ENCODE measurements at places on chromosomes 6 and 20.

DNA sequence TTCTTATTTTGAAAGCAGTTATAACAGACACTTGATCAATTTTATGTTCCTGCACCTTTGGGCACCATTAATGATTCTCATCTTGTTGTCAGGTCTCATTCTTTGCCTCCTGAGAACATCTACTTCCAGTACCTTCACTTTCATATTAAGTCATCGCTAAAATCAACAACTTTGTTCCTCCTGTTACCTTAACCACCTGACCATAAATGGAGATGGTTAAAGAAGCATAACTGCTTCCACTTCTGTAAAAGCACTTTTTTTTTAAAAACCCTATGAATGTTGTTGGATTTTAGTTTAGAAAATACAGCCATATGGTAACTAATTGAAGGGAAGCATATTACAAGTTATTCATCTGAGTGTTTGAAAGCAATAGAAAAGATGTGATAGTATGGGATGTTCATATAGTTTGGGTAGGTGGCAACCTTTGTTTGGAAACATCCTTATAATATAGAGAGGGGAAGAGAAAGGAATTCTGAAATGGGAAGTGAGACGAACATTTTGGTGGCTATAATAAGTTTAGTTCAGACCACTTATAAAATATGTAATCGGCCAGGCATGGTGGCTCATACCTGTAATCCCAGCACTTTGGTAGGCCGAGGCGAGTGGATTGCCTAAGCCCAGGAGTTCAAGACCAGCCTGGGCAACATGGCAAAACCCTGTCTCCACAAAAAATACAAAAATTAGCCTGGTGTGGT is 53.9 kb downstream of the AFG1L start:
- no peak for DNase-seq

GRCh38 chr20:25250508-25250907 is 2.6 kb downstream of the PYGB start:
- DNase-seq: no peak

- no peak for DNase-seq
These were observed 1.1 kb upstream of the FGD2 start for GRCh38 chr6:37004044-37004980.

GRCh38 chr20:49516916-49517804 is 34.7 kb upstream of the KCNB1 start:
- DNase-seq: no peak

- no peak for DNase-seq
These were observed 195.9 kb upstream of the SULF2 start for GRCh38 chr20:47981222-47981621.

DNA sequence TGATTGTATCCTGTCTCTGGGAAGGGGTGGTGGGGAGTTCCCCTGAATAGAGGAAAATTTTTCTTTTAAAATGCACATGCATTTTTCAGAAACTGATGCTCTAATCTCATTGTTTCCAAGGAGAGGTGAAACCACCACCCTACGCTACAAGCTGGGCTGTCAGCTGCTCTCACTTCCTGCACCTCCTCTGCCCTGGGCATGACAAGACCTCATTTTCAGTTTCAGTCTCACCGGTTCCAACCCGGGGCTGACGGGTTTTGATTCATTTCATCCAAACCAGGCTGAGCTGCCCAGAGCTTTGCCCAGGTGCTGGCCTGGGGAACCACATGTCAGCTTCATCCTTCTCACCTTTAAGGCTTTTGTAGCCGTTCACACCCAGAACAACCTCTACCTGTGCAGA is 99.7 kb downstream of the EYA2 start:
- no peak for DNase-seq

- DNase-seq: no peak
These were observed 24.9 kb upstream of the NT5E start for GRCh38 chr6:85424981-85425380.

- DNase-seq: no peak
These were observed 208.9 kb downstream of the KIF16B start for GRCh38 chr20:16364320-16364687.

GRCh38 chr20:15882553-15882952 is 690.7 kb downstream of the KIF16B start:
- DNase-seq: no peak

GRCh38 chr6:45148711-45149341 is 179.3 kb upstream of the RUNX2 start:
- DNase-seq: peak; percentile 40

GRCh38 chr6:21611485-21611884 is 17.9 kb downstream of the SOX4 start:
- DNase-seq: no peak

DNA sequence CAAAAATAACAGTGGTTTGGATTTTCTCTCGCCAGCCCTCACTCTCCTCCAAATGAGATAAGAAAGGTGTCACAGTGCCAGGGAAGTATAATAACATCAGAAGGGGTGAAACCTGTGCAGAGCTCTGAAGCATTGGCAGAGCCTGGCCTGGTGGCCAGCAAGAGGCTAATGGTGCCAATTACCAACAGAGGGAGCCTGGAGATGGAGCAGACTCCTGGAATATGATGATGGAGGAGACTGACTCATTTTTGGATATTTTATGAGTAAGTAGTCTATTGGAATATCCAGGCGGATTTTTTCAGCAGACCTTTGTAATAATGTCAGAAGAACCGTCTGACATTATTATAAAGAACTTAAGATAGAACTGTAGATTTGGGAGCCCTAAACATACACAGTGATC is 442.6 kb upstream of the MARCKS start:
- DNase-seq: peak; percentile 52

GRCh38 chr20:5841522-5841921 is 91.3 kb downstream of the SHLD1 start:
- no peak for DNase-seq

DNA sequence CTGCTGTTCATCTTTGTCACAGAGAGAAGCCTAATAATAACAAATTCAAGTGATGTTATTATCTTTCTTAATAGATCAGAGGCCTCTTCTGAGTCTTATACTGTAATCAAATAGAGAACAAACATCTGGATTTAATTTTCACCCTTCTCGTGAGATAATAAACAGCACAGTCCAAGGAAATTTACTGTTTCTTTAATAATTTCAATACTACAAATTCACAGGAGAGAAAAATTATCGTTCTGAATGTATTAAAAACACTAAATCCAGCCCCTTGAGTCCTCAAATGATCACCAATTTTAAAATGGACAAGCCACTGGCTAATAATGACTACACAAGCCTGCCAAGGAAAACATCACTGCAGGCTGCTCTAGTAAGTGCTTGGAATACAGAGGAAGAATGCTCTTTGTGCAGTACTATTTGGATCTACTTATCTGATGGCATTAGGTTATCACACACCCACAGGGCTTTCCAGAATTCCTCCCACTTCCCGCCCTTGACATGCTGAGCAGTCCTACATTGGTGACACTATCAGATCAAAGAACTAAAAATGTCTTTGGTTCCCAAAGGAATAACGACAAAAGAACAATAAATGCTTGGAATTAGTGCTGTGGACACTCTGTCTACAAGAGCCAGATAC is 38.1 kb downstream of the SYNE1 start:
- DNase-seq: peak; percentile 2

- no peak for DNase-seq
These were observed 139.3 kb downstream of the RFPL4B start for GRCh38 chr6:112486454-112486853.

- DNase-seq: no peak
These were observed 7.2 kb downstream of the PNLDC1 start for GRCh38 chr6:159807150-159807858.

GRCh38 chr6:41080621-41081020 is 7.8 kb downstream of the NFYA start:
- DNase-seq: no peak

DNA sequence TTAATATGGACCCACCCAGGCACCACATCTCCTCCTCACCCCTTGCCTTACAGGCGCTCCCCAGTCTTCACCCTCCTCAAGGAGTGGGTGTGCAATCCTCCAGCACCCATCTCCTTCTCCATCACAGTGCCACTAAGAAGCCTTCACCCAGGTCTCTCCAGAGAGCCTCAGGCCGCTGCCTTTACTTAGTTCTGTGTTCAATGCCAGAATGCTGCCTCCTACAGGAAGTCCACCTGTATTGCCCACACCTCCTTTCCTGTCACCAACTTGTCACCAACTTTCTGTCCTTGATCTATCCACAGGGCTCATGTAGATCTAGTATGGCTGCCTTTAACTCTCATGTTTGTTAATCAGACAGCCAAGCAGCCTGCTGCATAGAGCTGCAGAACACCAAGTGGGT is 586 bp upstream of the LST1 start:
- no peak for DNase-seq

DNA sequence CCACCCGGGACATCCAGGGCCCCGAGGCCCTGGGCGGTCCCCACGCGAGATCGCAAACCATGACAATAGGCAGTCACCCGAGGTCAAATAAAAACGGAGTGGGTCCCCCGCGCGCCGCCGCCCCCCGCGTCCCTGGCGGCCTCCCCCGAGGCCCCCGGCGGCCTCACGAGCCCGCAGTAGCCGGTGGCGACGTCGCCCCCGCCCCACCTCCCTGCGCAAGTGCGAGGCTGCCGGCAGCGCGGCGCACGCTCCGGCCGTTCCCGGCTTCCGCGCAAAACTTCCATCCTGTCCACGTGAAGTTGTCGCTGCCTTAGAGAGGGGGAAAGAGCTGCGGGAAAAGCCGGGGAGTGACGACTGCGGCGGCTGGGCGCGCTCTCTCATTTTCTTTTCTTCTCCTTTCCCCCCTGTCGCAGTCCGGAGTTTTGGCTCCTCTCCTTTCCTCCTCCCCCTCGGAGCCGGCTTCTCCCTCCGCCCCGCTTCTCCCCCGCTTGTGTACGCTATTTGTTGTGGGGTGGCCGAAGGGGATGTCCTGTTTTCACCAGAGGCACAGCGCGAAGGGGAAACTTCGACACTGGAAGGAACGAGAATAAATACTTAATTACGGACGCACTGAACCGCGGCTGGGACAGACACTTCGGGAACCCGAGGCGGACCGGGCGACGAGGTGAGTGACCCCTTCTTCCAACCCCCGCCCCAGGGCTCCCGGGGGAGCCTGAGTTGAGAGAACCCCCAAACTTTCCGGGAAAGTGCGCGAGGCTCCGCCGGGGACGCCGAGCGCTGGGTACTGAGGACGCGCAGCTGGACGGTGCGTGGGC is at the start of gene EYA4:
Gene EYA4 (plus strand): TSS at position 272 of the 815 bp plus-strand sequence. CDS start 33,424 bp downstream, outside the sequence.
- no peak for DNase-seq

DNA sequence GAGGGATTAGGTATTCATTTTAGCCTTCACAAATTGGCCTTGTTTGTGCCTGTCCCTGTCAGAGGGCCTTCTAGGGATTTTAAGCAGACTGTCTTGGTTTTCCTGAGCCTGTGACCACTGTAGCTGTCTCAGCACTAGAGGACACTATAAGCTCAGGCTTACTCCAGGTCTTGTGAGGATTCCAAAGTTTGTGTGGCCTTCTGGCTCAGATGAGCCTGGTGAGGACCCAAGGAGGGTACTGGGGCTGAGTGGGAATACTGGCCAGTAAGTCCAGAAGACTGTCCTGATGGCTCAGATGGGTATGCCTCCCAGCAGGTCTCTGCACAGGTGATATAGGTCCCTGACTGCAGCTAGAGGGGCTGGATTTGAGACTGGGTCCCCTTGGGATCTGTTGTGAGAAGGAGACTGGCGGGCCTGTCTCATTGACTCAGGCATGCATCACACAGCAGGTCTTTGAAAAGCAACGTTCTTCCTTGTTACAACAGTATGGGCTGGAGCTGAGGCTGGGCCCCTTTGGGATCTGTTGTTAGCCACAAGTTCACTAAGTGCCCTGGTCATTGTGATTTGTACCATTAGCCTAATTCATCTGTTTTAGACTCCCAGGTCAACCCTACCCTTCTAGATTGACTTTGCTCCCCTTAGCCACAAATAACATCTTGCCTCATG is 26.3 kb upstream of the TFB1M start:
- no peak for DNase-seq

- DNase-seq: no peak
These were observed 105.8 kb downstream of the SCML4 start for GRCh38 chr6:107718341-107718740.

DNA sequence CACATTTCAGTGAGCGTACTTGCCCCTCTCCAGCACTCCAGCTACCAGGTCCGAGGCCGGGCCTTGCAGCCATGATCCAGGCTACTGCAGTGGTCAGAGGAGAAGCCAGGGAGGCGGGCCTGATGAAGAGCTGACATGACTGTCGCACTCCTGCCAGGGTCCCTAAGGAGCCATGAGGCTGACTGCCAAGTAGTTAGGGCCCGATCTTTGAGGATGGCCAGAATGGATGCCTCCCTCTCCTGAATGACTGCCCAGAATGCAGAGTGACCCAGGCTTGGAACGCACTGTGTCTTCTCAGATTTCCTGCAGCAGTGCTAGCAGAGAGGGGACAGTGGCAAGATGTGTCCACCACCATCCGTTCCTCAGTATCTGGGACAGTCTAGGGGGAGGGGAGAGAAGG is 24.7 kb upstream of the LRFN2 start:
- no peak for DNase-seq

- DNase-seq: no peak
These were observed 13.4 kb downstream of the NAPB start for GRCh38 chr20:23407781-23408464.

GRCh38 chr6:120392941-120393340 is 941.3 kb downstream of the TBC1D32 start:
- peak; percentile 24 for DNase-seq

- DNase-seq: peak; percentile 36
These were observed 2.4 kb downstream of the CSTL1 start for GRCh38 chr20:23441850-23442313.

- peak; percentile 72 for DNase-seq
These were observed 1.6 kb downstream of the CCN2 start for GRCh38 chr6:131949620-131949908.

GRCh38 chr6:169677096-169677495 is 24.7 kb downstream of the WDR27 start:
- DNase-seq: no peak

- no peak for DNase-seq
These were observed 78.3 kb upstream of the CHD6 start for GRCh38 chr20:41696428-41696827.

GRCh38 chr6:43060034-43060754 is 763 bp downstream of the KLC4 start:
- no peak for DNase-seq

DNA sequence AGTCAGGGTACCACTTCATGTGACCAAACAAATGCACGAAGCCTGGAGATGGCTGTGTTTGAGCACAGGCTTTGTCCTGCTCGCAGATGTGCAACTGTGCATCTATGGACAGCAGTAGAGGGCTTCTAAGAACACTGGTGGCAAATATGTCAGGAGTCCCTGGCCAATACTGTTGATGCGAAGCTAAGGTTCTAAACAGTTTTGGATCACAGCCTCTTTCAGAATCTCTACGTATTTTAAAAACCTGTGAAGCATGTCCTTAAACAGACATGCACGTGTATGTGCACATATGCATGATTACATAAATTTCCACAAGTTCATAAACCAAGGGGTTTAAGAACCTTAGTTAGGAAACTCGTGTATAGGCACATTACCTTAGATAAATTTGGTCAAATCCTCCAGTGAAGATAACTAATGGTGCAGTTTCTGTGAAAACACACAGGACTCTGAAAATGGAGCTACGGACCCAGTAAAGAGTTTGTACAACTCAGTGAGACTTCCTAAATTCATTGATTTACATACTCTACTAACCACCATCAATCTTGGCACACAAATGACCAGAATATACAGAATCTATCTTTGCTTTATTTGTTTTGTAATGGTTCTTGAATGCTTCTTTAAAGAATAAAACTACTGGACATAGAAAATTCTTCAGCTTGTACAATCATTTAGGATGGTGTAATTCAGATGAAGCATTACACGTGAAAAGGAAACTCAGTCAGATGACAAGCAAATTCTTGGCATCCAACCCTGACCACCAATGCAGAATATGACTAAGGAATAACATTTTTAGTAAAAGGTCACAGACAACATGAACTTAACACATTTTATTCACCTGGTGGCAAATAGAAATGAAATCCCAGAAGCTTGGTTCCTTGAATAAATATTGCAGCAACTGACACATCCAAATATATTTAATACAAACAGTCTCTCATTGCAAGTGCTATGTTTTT is 27.4 kb downstream of the KCNQ5 start:
- peak; percentile 78 for DNase-seq

All from fibroblast of skin of left biceps (primary cell).